ENCODE measurements at places on chromosomes 1 and 21.

GRCh38 chr1:62353853-62354252, 34.6 kb upstream of the KANK4 start:
- DNase-seq = no peak

DNA sequence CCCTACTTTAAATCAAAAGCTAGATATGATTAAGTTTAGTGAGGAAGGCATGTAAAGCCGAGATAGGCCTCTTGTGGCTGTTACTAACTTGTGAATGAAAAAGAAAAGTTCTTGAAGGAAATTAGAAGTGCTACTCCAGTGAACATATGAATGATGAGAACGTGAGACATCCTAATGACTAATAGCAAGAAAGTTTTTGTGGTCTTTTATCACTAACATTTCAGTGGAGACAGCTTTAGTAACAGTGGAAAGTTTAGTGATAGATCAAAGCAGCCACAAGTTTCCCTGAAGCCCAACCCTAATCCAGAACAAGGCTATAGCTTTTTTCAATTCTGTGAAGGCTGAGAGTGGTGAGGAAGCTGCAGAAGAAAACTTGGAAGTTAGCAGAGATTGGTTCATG, 73.6 kb upstream of the LRRC8B start:
- no peak for DNase-seq

GRCh38 chr1:197526736-197527371, 248.4 kb downstream of the DENND1B start:
- no peak for DNase-seq

GRCh38 chr1:211531194-211532087, 39.5 kb upstream of the RD3 start:
- no peak for DNase-seq

DNA sequence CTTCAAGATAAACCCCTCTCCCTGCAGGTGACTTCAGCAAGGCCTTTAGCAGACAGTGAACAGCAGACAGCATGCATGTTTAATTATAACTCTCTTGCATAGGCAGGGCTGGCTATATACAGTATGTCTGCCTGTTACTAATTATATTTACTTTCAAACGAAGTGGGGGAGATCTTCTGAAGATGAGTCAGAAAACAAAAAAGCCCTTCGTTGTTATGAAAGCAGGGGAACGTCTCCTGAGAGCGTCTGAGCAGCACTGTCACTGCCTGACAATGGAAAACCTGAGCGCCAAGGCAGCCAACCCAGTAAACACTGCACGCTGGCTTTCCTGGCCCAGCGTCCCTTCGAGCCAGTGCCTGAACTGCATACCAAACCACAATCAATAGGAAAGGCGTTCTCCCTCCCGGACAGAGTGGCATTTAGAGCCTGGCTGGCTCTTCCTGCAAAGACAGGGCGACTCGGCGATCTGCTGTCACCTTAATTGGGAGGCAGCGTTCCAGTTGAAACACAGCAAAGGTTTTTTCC, 54.1 kb downstream of the TOMM20 start:
- peak; percentile 17 for DNase-seq

- DNase-seq = no peak
Observed at GRCh38 chr1:157878059-157878458, 36.5 kb upstream of the CD5L start.

- no peak for DNase-seq
Observed at GRCh38 chr1:241589521-241589920, 50.6 kb downstream of the CHML start.

DNA sequence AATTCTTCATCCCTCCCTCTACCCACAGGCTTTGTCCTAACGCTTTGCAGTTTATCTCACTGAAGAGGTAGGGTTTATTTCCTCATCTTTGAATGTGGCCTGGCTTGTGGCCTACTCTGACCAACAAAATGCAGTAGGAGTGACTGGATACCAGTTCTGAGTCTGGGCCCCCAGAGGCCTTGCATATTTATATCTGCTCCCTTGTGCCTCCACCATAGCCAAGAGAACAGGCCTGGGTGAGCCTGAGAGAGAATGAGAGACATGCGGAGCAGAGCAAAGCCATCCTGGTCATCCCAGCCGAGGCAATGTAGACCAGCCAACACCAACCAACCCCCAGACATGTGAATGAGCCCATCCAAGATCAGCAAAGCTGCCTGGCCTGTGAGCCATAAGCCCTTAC, 30.3 kb downstream of the SMIM12 start:
- DNase-seq = no peak

DNA sequence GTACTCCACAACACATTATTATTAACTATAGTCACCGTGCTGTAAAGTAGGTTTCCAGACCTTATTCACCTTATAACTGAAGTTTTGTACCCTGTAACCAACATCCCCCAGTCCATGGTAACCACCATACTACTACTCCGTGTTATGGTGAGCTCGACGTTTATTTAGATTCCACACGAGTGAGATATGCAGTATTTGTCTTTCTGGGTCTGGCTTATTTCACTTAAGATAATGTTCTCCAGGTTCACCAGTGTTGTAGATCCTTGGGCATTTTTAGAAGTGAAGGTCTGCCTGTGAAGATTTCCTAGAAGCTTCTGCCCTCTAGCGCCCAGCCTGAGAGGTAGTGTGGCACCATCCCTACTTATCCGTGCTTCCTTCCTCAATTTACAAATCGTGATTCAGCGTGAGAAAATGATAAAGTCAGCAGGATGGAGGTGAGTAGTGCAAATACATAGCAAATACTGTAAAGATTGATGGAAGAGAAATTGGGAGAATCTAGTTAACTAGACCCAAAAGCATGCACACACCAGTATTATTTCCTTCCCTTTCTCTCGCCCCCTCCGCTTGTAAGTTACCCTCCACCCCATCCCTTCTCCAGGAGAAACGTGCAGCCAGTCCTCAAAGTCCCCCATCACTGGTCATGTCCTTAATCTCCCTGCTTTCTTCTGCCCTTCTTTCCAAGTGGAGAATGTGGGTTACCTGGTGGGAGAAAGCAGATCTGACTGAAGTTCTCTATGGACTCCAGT, 36.0 kb upstream of the DISC1 start:
- peak; percentile 17 for DNase-seq

- DNase-seq = no peak
Observed at GRCh38 chr1:234535763-234536515, 57.0 kb upstream of the TARBP1 start.

GRCh38 chr1:230425252-230426091, 660 bp downstream of the PGBD5 start:
- no peak for DNase-seq

- no peak for DNase-seq
Observed at GRCh38 chr1:230169454-230170152, 102.6 kb downstream of the GALNT2 start.

DNA sequence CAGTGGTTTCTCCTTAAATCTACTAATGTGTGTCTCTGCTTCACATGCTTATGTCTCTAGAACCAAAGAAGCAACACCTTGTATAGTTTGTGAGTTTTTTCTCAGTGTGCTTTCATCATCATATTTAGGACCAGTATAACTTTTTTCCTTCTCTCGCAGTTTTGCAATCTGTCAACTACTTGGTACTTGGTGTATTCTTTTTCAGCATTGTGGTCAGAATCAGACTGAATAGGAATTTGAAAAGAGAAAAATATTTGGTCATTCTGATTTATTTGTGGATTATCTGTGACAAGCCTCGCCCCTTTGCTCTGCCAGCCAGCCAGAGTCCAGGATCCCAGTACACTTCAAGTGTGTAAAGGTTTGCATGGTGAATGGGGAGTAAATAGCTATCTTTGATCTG, 122.3 kb downstream of the C1orf21 start:
- no peak for DNase-seq

GRCh38 chr1:43220905-43221778, 48.6 kb upstream of the TMEM125 start:
- DNase-seq = no peak

GRCh38 chr1:41872074-41872473, 46.6 kb downstream of the HIVEP3 start:
- DNase-seq = no peak

DNA sequence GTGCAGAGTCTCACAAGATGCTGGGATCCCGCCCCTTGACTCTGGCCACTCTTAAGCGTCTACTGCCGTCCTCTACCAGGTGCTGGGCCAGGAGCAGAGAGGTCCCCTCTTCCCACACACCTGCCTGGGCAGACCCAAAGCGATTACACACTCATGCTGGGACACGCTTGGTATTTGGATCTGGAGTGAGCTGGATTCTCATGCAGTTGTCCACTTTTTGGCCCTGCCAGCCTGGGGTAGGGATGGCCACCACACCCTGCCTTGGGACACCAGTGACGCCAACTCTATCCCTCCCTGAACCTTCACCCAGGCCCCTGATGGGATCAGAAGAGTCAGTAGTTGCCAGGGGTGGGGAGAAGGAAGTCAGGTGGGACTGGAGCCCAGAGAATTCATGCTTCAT, 28.6 kb downstream of the ITPKB start:
- DNase-seq = no peak

GRCh38 chr1:14141656-14142055, 441.7 kb downstream of the PRDM2 start:
- no peak for DNase-seq

DNA sequence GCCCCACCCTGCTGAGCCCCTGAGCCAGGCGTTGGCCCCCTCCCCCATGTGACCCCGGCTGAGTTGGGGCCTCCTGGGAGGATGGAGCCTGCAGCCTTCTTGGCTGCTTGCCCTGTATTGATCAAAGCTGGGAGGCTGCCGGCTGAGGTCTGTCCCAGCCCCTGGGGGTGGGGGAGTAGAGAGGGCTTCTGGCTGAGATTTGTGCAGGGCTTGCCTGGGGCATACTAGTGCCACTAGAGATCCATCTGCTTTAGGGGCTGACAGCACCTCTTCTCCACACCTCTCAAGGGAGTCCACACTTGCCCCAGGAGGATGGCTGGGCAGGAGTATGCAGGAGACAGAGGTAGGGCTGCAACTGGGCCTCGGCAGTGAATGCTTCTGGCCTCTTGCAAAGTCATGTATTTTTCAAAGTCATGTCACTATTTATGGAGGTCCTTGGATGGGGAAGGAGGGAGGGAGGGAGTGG, 53.6 kb upstream of the SSBP3 start:
- DNase-seq = no peak

- DNase-seq = no peak
Observed at GRCh38 chr21:43637530-43638158, 21.6 kb downstream of the HSF2BP start.

DNA sequence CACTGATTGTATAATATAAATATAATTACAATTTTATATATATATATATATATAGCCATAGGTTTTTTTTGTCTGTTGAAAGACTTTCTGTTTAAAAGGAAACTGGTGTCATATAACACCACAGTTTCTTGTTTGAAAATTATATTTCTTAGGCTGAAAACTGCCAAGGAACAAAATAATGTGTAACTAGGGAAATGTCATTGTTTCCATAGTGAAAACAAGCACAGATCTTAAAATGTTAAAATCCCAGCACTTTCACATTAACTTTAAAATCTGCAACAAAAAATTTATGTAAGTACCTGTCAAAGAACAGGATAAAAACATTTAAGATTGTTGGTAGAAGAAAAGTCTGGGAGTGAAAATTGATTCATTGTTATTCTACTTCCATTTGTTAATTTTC, 104.2 kb downstream of the ATP6V1G3 start:
- DNase-seq = no peak

DNA sequence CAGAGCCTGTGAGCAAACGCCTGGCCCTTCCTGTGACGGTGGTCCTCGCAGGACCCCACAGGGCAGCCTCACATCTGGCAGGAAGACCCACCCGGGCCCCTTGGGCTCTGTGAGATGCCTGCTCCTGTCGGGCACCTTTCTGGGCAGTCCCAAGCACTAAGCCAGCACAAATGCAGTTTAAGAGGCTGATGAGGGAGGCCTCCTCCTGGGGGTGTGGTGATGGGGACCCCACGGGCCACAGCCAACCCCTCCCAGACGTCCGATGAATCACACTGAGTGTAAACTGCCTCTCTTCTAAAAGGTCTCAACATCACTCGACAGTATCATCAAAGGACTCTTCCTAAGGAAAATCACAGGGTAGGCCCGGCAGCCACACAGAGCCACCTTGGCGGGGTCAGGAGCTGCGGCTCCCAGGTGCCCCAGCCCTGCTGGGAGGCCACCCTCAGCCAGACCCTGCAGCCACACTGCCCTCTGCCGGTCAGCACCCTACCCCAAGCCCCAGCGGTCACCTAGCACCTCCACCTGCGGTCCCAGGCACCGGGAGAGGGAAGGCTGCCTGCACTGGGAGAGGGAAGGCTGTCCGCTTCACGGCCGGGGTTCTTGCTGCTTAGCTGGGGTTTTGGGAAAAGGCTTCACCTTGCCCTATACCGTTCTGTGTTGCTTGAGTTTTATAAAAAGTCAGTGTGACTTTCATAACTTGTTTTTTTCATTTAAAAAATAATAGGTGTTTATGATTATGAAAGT, 3.9 kb upstream of the PRKCZ start:
- DNase-seq = no peak

- peak; percentile 69 for DNase-seq
Observed at GRCh38 chr21:33948096-33948950, 32.7 kb upstream of the ATP5PO start.

- DNase-seq = no peak
Observed at GRCh38 chr1:19091196-19091953, 118.7 kb downstream of the UBR4 start.

- DNase-seq = no peak
Observed at GRCh38 chr1:64046243-64046642, 157.2 kb upstream of the UBE2U start.

All from activated T-cell treated with anti-CD3 and anti-CD28 coated beads for 1 hour (primary cell).